ENCODE measurements at places on chromosomes 13 and 19.

- no peak for DNase-seq
Observed at GRCh38 chr19:5673752-5674151, 6.6 kb downstream of the MICOS13 start.

GRCh38 chr13:101576977-101577376 is 124.5 kb downstream of the ITGBL1 start:
- DNase-seq = no peak

DNA sequence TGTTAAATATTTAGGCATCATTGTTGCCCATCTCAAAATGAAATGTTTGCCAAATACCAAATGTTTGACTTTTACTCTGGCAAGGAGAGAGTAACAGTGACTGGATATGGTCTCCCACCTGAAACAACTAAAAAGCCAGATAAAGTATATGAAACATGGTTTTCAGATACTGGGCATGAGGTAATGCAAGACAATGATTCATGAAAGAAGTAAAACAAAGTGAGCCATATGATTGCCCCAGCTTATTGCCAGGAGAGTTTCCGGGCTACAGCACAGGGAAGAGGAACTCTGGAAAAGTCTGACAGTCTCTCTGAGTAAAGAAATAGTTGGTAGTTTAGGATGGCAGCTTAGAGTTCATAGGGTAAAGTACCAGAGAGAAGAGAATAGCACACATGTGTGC is 354.6 kb downstream of the DNAJC15 start:
- DNase-seq = no peak

GRCh38 chr13:87538366-87539052 is 132.7 kb upstream of the SLITRK5 start:
- no peak for DNase-seq

Data from H9 (cell line).